ENCODE measurements at places on chromosomes 7 and 10.
A peak's percentile ranks its signal among the peaks of the same experiment; 100 is the strongest.

- DNase-seq = peak; percentile 100
Observed at GRCh38 chr10:17216217-17216900, 11.7 kb upstream of the VIM start.

GRCh38 chr7:25084821-25085220, 40.2 kb downstream of the CYCS start:
- no peak for DNase-seq

GRCh38 chr7:66043681-66044497, 31.7 kb upstream of the ASL start:
- peak; percentile 41 for DNase-seq

DNA sequence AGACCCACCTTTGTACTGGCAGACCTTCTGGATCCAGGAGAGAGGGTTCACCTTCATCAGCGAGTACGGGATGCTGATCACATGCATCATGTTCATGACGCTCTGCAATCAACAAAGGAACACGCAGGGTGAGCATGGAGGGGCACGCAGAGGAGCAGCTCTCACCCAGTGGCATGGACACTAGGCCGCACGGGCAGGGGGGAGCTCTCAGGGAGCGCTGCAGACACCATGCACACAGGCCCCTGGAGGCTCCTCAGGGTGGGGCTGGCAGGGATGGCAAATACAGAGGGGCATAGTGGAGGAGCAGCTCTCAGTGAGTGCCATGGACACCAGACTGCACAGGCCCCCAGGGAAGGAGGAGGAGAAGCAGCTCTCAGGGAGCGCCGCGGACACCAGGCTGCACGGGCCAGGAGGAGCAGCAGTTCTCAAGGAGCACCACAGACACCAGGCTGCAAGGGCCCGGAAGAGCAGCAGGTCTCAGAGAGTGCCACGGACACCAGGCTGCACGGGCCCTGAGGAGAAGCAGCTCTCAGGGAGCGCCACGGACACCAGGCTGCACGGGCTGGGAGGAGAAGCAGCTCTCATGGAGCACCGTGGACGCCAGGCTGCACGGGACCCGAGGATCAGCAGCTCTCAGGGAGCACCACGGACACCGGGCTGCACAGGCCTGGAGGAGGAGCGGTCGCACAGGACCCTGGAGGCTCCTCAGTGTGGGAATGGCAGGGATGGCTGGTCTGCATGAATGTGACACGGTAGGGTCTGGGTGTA, 249.5 kb downstream of the ZMYND11 start:
- DNase-seq = no peak

- no peak for DNase-seq
Observed at GRCh38 chr10:124955868-124956267, 13.9 kb downstream of the ZRANB1 start.

GRCh38 chr7:100065452-100066186, 15.9 kb downstream of the ZNF3 start:
- peak; percentile 91 for DNase-seq

GRCh38 chr10:129280908-129281586, 186.0 kb upstream of the MGMT start:
- DNase-seq = no peak

GRCh38 chr10:103747193-103747865, 108.0 kb downstream of the SH3PXD2A start:
- peak; percentile 67 for DNase-seq

- no peak for DNase-seq
Observed at GRCh38 chr7:128435327-128435686, 20.4 kb upstream of the HILPDA start.

DNA sequence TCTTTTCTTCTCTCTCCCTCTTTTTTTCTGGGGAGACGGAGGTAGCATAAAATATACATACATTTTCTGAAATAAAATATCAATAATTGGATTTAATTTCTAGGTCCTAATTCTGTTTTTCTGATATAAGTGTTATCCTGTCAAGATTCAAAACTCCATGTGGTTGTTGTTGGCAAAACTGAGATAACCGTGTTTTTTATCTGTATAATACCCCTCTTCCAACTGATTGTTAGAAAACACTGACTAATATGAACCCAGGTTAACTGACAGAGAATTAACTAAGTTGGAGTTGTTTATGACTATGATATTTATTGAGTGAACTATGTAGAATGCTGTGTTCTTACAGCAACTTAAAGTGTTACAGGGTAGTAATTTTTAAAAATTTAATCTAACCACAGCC, 236.5 kb upstream of the KAT6B start:
- DNase-seq = peak; percentile 12

DNA sequence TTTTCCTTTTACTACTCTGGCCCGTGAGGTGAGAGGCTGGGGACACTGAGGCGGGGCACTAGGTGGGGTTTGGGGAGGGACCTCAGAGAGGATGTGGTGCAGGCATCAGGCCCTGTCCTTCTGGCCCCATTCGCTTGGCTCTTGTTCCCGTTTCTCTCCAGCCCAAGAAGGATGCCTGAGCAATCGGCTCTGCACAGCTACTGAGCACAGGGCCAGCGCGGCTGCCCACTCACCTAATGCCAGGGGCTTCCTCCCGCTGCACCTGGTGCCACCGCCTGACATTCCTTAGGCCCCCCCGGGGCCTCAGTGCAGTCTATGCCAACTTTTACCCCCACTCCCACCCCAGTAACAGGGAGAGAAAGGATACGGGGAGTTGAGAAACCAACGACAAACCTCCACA, 12.5 kb downstream of the EMX2 start:
- no peak for DNase-seq

- peak; percentile 2 for DNase-seq
Observed at GRCh38 chr10:51786684-51787035, 87.3 kb upstream of the CSTF2T start.

- no peak for DNase-seq
Observed at GRCh38 chr10:132877473-132877872, 64.9 kb downstream of the CFAP46 start.

- no peak for DNase-seq
Observed at GRCh38 chr7:138468244-138469123, 8.4 kb downstream of the TRIM24 start.
